Activated CD4-positive, alpha-beta memory T cell treated with anti-CD3 and anti-CD28 coated beads for 36 hours (primary cell): ENCODE measurements at places on chromosomes 1 and 21. TPM values are rescaled to one million over a fixed set of nuclear protein-coding genes. Genes with fewer than 3 reads are reported as not detected.

DNA sequence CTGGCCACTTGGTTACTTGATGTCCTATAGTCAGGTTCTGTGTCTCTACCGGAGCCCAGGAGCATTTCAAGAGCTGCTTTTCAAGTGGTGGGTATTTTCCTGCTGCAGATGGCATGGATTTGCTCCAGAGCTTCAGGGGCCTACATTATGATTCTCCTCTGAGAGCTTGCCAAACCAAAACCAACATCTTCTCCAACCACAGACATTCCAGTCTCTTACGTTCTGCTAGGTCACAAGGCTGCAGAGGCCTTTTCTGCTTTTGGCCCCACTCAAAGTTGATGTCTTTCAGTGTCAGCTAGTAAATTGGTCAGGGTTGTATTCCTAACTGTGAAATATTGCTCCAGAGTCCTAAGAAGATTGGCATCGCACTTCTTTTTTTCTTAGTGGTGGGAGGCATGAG, 14.7 kb upstream of the AQP10 start:
- H3K4me3 ChIP-seq, result no peak overlapping the region
- H3K27me3 ChIP-seq, result no peaks in the 10 kb centered on the region
- H3K27ac ChIP-seq, result no peak overlapping the region
- H3K36me3 ChIP-seq, result no peaks in the 10 kb centered on the region
- peaks cover 26% of the 10 kb centered on the region for H3K4me1 ChIP-seq

DNA sequence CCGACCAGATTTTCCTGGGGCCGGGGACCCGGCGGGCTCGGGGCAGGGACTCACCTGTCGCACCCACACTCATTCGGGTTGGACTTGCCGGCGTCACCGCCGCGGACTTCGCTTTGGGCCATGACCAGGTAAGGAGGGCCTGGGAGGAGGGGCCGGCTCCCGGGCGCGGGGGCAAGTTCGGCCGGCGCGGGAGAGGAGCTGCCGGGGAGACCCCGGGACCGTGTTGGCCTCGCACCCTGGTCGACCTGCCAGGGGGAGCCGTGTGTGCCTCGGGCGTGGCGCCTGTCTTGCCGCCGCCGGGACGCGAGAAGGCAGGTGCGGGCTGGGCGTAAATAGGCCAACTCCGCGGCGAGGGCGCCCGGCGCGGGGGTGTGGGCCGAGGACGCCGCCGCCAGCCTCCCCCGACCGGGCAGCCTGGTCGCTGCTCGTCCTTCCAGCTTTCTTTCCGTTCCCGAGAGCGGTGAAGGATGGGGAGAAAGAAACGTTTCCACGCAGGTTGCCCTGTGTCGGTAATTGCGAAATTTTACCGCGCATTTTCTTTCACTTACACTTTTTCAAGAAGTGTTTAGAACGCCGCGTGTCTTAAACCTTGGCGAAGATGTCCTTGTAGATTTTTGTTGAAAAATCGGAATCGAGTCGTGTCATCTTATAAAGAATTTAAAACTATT, 558 bp downstream of the USP1 start:
- H3K27ac ChIP-seq, result peak overlapping the region; percentile 99
- no peak for DNase-seq
- peaks cover 27% of the 10 kb centered on the region for H3K36me3 ChIP-seq
- H3K4me1 ChIP-seq, result peaks cover 27% of the 10 kb centered on the region
- peak overlapping the region; percentile 97 for H3K4me3 ChIP-seq

- peak within 1 kb of the TSS; percentile 82 for H3K4me3 ChIP-seq
- peaks cover 14% of the 10 kb centered on the region for H3K36me3 ChIP-seq
- H3K27ac ChIP-seq, result peak within 1 kb of the TSS; percentile 67
- peaks cover 41% of the 10 kb centered on the region for H3K4me1 ChIP-seq
- H3K27me3 ChIP-seq, result peaks cover 5% of the 10 kb centered on the region
- DNase-seq, result peak; percentile 92
These were observed at the start of gene VAMP3 for GRCh38 chr1:7770997-7771822. Gene VAMP3, plus strand, starts transcription at chr1:7771296. Its CDS starts 88 bp downstream, at chr1:7771384.

GRCh38 chr1:55635856-55636255, 420.7 kb upstream of the USP24 start:
- no peak overlapping the region for H3K27ac ChIP-seq
- no peak for DNase-seq
- no peaks in the 10 kb centered on the region for H3K36me3 ChIP-seq
- H3K4me3 ChIP-seq, result no peak overlapping the region

GRCh38 chr1:40306296-40306695, 10.8 kb downstream of the COL9A2 start:
- H3K4me1 ChIP-seq, result no peaks in the 10 kb centered on the region
- no peak overlapping the region for H3K27ac ChIP-seq
- no peaks in the 10 kb centered on the region for H3K27me3 ChIP-seq
- no peaks in the 10 kb centered on the region for H3K36me3 ChIP-seq

The VWA1 gene
- total RNA-seq, result 0.92 TPM
